Activated T-helper 2 cell treated with anti-CD3 and anti-CD28 coated beads, Interferon-gamma antibody, Interleukin-2, Interleukin-4, amounts not matched to agents 10 μg/mL and 5 μg/mL and 100 μg/mL, durations not matched to agents 14 hours and 24 hours and 36 hours (primary cell): ENCODE measurements at places on chromosomes 1 and 21. TPM values are rescaled to one million over a fixed set of nuclear protein-coding genes. Genes with fewer than 3 reads are reported as not detected.

DNA sequence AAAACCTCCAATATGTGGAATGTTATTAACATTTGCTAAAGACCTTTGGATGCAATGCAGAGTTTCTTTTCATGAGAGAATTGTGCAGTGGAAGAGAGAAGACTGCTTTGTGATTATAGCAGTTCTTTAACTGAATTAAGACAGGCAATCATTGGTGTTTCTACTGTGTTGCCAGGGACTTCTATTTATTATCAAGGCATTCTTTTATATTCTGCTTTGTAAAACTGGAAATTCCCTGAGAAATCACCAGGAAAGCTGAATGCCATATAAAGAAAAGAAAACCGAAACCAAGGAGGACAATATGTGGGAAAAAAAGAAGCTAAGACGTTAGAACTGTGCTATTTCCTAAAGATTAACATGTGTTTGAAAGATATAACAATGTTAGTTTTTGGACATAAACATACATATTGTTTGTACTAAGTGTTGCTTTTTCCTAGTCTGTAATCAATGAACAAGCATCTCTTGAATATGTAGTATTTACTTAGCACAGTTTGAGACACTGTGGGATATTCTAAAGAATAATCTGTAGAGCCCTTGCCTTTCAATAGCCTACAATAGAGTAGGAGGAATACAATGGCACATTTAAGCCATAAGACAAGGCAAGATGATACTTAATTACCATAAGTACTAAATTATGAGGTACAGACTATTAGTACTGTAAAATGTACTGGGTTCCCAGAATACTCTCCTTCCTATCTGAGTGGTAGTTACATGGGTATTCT lies 47.1 kb downstream of the EXTL2 start:
- H3K36me3 ChIP-seq = no peaks in the 10 kb centered on the region
- peaks cover 45% of the 10 kb centered on the region for H3K27me3 ChIP-seq
- H3K27ac ChIP-seq = no peak overlapping the region

Gene ADAR
- 267 and 282 TPM in 2 replicates for total RNA-seq

- no peaks in the 10 kb centered on the region for H3K27me3 ChIP-seq
- H3K36me3 ChIP-seq = no peaks in the 10 kb centered on the region
- no peak for DNase-seq
- H3K27ac ChIP-seq = no peak overlapping the region
- no peaks in the 10 kb centered on the region for H3K4me1 ChIP-seq
- no peak overlapping the region for H3K4me3 ChIP-seq
Measured at GRCh38 chr1:64065571-64065970, 137.9 kb upstream of the UBE2U start.

GRCh38 chr1:246788895-246789338 lies 64.7 kb downstream of the SCCPDH start:
- H3K4me1 ChIP-seq = peaks cover 2% of the 10 kb centered on the region
- no peaks in the 10 kb centered on the region for H3K36me3 ChIP-seq
- no peak overlapping the region for H3K27ac ChIP-seq
- DNase-seq = no peak
- H3K4me3 ChIP-seq = no peak overlapping the region
- peaks cover 5% of the 10 kb centered on the region for H3K27me3 ChIP-seq

DNA sequence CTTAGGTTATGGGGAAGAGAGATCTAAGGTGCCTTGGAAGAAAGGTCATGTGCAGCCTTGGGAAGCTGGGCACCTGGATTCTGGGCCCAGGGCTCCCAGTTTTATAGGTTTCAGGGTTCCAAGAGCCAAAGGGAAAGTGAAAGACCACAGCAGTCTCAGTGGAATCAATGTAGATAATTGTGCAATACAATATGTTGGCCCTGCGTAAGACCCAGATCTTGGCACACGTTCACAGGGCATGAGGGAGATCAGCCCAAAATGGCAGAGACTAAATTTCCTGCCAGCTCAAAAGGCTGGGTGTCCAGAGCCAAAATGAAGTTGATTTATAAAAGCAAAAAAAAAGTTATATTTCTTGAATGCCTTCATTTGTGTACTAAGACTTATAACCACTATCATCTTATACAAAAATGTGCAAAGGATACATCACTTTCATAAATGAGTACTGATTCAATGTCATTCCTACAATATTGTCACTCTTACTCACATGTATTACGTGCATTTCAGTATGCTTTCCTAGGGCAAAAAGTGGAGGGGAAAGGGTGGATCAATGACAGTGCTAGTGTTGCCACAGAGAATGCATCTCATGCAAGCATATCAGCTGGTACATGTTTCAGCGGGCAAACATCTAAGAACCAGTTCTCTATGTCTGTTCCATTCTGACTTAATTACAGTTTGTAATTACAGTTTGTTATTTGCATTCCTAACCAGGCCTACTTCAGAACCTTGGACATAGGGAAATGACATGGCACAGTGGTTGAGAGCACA lies 22.5 kb upstream of the NPL start:
- H3K27ac ChIP-seq = no peak overlapping the region
- no peak for DNase-seq
- peaks cover 17% of the 10 kb centered on the region for H3K27me3 ChIP-seq
- H3K36me3 ChIP-seq = no peaks in the 10 kb centered on the region
- H3K4me1 ChIP-seq = no peaks in the 10 kb centered on the region

GRCh38 chr21:33541105-33541711 lies 709 bp downstream of the GART start:
- peak overlapping the region; percentile 100 for H3K27ac ChIP-seq
- H3K27me3 ChIP-seq = no peaks in the 10 kb centered on the region
- H3K4me1 ChIP-seq = peaks cover 36% of the 10 kb centered on the region
- H3K36me3 ChIP-seq = peaks cover 63% of the 10 kb centered on the region
- peak overlapping the region; percentile 95 for H3K4me3 ChIP-seq

Gene TDRD5
- total RNA-seq = not detected in 2 replicates

GRCh38 chr1:116910379-116911187 lies 867 bp downstream of the PTGFRN start:
- peaks cover 8% of the 10 kb centered on the region for H3K27me3 ChIP-seq
- H3K36me3 ChIP-seq = no peaks in the 10 kb centered on the region
- peaks cover 3% of the 10 kb centered on the region for H3K4me1 ChIP-seq
- no peak overlapping the region for H3K4me3 ChIP-seq

Gene CDA
- not detected in 2 replicates for total RNA-seq

GRCh38 chr1:6106321-6106731 lies 60.6 kb downstream of the KCNAB2 start:
- H3K27me3 ChIP-seq = no peaks in the 10 kb centered on the region
- no peaks in the 10 kb centered on the region for H3K36me3 ChIP-seq
- no peak overlapping the region for H3K4me3 ChIP-seq

- DNase-seq = no peak
- no peaks in the 10 kb centered on the region for H3K36me3 ChIP-seq
- H3K27ac ChIP-seq = no peak overlapping the region
- no peaks in the 10 kb centered on the region for H3K27me3 ChIP-seq
- no peak overlapping the region for H3K4me3 ChIP-seq
Measured at GRCh38 chr1:96384611-96385010, 337.0 kb upstream of the PTBP2 start.

Gene TFF1
- 0.48 and 0.51 TPM in 2 replicates for total RNA-seq
